ENCODE measurements at places on chromosomes 3 and 15. TPM values are rescaled to one million over a fixed set of nuclear protein-coding genes. Genes with fewer than 3 reads are reported as not detected.

DNA sequence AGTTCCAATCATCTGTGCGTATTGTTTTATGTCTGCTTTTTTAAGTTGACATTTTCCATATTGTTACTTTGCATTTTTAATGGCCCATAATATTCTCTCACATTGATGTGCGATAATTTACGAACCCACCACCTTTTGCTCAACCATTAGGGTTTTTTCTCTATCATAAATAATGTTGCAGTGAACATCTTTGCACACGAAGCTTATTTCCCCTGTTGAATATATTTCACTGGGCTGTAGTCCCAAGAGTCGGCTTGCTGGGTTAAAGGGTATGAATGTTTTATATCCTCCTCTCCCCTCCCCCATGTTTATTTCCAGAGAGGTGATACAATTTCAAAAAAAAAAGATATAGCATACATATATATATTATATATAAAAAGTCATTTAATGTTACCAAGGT is 272.7 kb upstream of the RGMA start:
- DNase-seq, result no peak
- H3K36me3 ChIP-seq, result no peaks in the 10 kb centered on the region
- H3K27me3 ChIP-seq, result no peaks in the 10 kb centered on the region
- no peak overlapping the region for H3K4me3 ChIP-seq
- H3K4me1 ChIP-seq, result no peaks in the 10 kb centered on the region

The SOX14 gene
- not detected for total RNA-seq

The DLEC1 gene
- 0.20 TPM for total RNA-seq

- no peaks in the 10 kb centered on the region for H3K27me3 ChIP-seq
- no peak for DNase-seq
- H3K36me3 ChIP-seq, result no peaks in the 10 kb centered on the region
- H3K27ac ChIP-seq, result no peak overlapping the region
- no peak overlapping the region for H3K4me3 ChIP-seq
Measured at GRCh38 chr15:46696281-46696680, 1021.0 kb upstream of the SEMA6D start.

The ROBO2 gene
- not detected for total RNA-seq

- H3K27ac ChIP-seq, result no peak overlapping the region
- no peaks in the 10 kb centered on the region for H3K27me3 ChIP-seq
- peaks cover 12% of the 10 kb centered on the region for H3K4me1 ChIP-seq
- H3K4me3 ChIP-seq, result no peak overlapping the region
- H3K36me3 ChIP-seq, result peaks cover 5% of the 10 kb centered on the region
Measured at GRCh38 chr3:157166561-157166960, 6.6 kb upstream of the CCNL1 start.

GRCh38 chr15:75532413-75533250 is 46.5 kb downstream of the PTPN9 start:
- peak overlapping the region; percentile 25 for H3K27ac ChIP-seq

DNA sequence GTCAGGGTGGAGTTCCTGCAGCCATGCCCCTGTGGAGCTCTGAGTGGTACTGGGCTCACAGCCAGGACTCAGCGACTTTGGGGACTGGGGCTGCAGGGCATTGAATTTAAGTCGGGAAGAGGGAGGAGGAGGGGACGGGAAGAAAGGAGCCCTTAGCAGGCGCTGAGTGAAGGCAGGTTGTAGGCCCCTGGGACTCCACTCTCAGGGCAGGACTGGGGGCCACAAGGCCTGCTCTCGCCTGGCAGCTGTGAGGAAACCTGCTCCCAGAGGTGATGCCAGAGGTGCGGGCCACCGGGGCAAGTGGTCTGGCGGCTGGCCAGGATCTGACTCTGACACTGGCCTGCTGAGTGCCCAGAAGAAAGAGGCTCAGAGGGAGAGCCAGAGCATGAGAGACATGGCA is 73.5 kb downstream of the EPHB3 start:
- H3K27ac ChIP-seq, result peak overlapping the region; percentile 9
- no peak for DNase-seq
- H3K4me3 ChIP-seq, result no peak overlapping the region
- H3K27me3 ChIP-seq, result no peaks in the 10 kb centered on the region
- H3K36me3 ChIP-seq, result no peaks in the 10 kb centered on the region

- peaks cover 14% of the 10 kb centered on the region for H3K36me3 ChIP-seq
- H3K4me1 ChIP-seq, result peaks cover 4% of the 10 kb centered on the region
- no peak overlapping the region for H3K27ac ChIP-seq
- DNase-seq, result no peak
Measured at GRCh38 chr3:158160958-158161357, 51.1 kb downstream of the RSRC1 start.

The CELSR3 gene
- 17.8 TPM for total RNA-seq

GRCh38 chr15:36428102-36428845 is 151.2 kb upstream of the CDIN1 start:
- no peak for DNase-seq
